ENCODE measurements at places on chromosomes 2 and 18.

DNA sequence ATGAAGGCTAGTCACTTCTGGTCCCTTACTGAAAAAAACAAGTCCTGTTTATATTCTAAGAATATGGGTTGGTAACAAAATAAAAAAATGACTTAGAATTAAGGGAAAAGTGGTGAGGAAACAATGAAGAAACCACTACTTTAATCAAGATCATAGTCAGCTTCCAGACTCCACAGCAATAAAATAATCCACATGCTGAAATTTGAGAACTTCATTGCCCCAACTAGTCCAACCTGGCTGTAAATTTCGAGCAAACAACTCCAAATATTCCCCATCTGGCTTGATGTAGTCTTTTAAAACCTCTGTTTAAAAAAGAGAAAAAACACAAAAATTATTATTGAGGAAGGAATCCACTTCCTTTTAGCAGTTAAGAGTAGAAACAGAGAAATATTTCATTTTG lies 32.5 kb downstream of the METTL4 start:
- no peak for DNase-seq

DNA sequence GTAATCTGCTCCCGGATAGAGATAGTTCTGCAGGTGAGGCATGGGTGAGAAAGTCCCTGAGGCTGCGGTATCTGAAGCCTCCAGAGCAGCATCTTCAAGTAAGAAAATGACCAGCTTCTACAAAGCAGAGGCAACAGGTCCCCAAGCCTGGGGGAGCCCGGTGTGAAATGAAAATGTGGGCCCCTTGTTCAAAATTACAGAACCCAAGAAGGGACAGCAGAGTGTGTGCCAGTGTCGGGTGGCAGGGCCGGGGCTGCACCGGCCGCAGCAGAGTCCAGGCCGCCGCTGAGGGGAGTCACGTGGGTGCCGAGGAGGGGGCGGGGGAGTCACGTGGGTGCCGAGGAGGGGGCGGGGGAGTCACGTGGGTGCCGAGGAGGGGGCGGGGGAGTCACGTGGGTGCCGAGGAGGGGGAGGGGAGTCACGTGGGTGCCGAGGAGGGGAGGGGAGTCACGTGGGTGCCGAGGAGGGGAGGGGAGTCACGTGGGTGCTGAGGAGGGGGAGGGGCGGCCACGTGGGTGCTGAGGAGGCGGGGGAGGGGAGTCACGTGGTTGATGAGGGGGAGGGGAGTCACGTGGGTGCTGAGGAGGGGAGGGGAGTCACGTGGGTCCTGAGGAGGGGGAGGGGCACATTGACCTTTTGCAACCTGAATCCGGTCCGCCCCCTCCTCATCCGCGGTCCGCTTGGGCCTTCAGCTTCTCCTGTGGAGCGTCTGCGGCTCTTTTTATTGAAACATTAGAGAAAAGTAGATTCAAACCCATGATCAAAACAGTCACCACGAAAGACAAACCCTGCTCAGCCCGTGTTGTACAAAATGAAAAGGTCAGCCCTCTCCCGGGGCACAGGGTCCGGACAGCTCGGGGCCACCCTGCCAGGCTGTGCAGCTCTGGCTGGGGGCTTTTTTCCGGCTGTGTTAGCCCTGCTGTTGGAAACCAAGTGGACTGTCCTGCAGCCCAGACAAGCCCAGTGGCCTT lies 10.4 kb downstream of the COLEC11 start:
- DNase-seq, result peak; percentile 76

GRCh38 chr2:209473930-209474419 lies 50.1 kb downstream of the MAP2 start:
- DNase-seq, result no peak

DNA sequence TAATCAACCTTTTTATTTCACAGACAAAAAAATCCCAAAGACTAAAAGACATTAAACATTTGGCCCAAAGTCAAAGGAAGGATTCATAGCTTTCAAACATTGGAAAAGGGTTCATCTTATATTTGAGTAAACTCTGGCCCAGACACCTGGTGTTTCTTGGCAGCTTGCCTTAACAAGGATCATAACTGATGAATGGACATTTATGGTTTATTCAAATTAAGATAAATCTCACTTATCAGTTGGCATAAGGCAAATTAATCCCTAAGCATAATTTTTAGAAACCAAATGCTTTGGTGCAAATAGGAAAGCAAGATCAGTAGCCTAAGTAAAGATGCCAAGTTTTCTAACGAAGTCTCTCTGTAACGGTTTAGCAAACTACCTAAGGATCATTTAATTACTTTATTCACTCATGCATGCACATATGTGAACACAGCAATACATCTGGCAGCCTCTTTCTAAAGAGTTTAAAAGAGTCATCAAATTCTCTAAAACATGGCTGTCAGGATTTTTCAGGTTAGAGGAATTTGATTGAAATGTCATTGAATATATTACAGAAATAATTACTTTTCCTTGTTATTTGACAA lies 323.4 kb upstream of the RBMS1 start:
- DNase-seq, result no peak

GRCh38 chr18:59719544-59720181 lies 22.4 kb upstream of the CCBE1 start:
- DNase-seq, result no peak

- no peak for DNase-seq
Observed at GRCh38 chr2:186690786-186691185, 3.1 kb upstream of the FAM171B start.

DNA sequence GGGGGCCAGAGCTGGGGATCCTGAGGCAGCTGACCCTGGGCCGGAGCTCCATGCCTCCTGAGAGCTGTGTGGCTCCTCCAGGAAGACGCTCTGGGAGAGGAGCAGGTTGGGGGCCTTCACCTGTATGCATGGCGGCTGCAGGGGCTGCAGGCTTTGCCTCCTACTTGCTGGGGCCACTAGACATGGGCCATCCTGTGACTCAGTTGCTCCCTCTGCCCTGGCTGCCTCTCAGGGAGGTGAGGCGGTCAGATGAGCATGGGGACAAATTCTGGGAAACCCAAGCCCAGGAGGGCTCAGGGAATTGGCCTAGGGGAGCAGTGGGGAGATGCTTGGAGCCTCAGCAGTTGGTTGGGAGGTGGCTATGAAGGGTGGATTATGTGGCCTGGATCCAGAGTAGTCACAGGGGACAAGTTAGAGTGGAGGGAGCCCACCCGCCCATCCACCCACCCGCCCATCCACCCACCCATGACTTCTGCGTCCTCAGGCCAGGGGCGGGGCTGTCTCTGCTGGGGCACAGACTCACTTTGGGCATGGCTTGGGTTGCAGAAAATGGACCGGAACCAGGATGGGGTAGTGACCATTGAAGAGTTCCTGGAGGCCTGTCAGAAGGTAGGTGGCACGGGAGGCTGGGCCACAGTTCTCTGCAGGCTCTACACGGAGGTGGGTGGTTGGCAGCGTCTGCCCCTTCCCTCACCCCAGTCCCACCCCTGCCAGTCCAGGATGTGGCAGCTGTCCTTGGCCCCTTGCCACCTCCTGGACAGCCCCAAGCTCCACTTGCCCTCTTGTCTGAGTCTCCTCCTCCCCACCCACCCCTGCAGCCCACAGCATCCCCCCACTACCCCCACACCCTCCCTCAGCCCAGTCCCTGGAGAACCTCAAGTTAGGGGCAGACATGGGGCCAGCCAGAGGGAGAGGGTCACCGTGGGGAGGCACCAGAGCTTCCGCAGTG lies 19.5 kb upstream of the FAHD2A start:
- DNase-seq, result no peak

DNA sequence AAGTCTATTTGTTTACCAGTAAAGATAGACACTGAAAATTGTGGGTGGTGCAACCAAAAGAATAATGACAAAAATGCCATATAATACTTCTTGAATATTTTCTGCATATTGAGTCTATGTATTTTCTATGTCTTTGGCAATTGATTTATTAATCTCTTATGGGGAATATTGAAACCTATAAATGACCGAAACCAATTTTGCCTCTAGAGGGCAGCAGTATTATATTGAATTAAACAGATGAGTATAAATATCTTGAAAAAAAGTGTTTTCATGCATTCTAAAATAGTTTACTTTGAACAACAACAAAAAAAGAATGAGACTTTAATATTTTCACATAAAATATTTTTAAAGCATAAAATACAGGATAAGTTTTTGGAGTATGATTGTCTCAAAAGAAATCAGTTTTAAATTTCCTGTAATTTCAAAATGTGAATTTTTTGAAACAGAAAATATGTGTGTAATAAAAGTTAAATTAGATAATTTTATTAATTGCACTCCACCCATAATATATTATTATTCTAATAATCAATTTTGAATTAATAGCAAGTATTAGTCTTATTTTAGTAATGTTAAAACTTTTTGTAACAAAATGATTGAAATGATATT lies 49.9 kb upstream of the CALCRL start:
- no peak for DNase-seq

DNA sequence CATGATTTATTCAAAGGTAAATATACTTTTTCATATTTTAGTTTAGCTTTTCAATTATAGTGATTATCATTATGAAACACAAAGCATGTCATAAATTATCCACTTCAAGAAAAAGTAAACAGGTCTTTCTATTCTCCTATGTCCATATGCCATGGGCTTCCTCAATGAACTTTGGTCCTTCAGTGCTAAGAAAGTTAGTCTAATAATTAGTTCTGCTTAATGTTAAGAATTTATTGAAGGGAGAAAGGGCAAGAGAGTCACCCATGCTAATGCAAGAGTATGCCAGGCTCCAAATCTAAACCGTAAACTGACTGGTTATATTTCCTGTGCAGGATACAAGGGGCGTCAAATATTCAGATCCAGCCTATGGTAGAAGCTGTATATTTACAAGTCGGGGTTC lies 96.2 kb downstream of the GORASP2 start:
- no peak for DNase-seq

DNA sequence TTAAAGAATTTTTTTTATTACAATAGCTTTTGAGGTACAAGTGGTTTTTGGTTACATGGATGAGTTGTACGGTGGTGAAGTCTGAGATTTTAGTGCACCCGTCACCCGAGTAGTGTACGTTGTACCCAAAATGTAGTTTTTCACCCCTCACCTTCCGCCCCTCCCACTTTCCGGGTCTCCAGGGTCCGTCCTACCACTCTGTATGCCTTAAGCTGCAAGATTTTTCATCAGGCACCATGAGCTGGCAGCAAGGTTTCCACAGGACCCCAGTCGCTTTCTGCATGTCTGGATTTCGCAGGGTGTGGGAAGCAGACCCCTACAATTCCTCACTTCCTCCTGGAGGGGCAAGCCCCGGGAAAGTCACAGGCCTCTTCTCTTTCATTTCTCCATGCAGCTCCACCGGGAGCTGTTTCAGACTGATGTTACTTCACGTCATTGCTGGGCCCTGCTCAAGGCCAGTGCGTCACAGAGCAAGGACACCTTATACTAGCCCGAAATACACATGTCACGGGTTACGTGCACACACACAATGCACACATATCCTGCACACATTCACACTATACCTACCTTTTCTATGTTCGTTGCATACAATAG lies 179.1 kb downstream of the ZFP36L2 start:
- no peak for DNase-seq

GRCh38 chr2:126857502-126857901 lies 41.2 kb upstream of the TEX51 start:
- DNase-seq, result no peak
